Astrocyte of the cerebellum (primary cell): ENCODE measurements at places on chromosomes 16 and 17.

DNA sequence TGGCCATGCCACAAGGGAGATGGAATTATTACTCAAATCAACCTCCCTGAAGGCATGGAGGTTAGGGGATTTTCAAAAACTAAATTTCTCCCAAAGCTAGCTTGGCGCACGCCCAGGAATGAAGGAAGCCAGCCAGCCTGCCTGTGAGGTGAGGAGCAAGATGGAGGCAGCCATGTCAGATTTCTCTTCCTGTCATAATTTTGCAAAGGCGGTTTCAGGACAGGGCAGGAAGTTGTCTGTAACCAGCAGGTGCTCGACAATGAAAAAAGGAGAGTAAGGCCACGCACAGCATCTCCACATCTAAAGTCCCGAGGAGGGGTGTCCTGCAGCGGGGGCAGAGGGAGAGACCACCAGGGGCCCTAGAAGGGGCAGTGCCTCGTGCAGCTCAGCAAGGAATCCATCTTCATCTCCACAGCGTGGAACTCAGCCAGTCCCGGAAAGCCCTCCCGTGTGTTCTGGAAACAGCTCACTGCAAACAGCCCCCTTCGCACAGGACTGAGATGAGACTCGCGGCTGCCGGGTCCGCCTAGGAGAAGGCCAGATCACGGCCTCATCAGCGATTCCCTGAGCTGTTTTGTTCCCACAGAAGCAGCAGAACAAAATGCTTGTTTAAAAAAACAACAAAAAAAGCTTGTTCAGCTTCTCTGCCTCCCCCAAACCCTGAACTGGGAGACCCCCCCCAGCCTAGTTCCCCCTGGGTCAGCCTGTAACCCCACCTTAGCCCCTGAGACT is 47.8 kb downstream of the SLC7A5 start:
- no peak for DNase-seq

DNA sequence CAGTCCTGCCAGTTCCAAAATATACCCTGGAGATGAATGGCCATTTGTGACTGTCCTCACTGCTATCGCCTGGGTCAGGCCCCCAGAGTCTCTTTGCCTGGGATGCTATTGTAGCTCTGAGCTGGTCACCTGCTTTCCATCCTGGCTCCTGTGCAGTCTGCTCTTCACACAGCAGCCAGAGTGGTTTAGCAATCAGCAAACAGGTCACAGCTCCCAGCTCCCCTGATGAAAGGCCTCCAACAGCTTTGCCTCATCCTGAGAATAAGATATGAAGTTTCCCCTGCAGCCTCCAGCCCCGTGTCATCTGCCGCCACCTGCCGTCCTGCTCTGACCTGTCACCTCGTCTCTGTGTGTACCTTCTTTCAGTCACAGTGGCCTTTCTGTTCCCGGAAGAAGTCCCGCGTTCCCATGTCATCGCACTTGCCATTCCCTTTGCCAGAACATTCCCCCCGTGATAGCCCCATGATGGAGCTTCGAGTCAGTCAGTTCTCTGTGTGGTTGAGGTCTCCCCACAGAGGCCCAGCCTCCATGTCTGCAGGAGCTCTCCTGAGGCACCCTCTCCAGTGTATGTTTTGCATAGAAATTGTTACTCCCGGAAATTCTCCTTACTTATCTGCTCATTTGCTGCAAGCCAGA is 281.5 kb downstream of the SNX29 start:
- no peak for DNase-seq

DNA sequence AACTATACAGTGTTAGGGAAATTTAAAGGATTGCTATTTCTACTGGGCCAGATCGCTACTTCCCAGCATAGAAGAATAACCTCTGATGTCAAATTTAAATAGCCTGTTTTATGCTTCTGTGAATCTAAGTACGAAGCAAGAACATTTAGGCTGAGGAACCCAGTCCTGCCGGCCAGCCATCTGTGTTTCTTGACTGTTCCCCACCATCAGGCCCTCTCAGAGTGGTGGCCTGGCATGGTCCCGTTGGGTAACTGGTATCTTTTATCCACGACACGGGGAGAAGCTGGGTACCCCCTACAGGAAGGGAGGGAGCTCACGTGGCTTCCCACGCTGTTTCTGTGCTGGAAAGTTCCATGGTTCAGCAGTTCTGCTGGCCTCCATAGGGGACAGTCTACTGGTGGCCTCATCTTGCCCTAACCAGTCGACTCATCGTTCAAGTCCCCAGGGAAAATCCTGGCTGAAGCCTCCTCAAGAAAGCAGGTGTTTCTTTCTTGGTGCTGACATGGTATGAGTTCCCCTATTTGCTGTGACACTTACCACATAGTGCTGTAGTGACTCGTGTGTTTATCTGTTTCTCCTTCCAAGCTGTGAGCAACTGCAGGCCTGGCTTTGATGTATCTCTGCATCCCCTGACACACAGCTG is 201.7 kb upstream of the NLRP1 start:
- DNase-seq, result no peak

DNA sequence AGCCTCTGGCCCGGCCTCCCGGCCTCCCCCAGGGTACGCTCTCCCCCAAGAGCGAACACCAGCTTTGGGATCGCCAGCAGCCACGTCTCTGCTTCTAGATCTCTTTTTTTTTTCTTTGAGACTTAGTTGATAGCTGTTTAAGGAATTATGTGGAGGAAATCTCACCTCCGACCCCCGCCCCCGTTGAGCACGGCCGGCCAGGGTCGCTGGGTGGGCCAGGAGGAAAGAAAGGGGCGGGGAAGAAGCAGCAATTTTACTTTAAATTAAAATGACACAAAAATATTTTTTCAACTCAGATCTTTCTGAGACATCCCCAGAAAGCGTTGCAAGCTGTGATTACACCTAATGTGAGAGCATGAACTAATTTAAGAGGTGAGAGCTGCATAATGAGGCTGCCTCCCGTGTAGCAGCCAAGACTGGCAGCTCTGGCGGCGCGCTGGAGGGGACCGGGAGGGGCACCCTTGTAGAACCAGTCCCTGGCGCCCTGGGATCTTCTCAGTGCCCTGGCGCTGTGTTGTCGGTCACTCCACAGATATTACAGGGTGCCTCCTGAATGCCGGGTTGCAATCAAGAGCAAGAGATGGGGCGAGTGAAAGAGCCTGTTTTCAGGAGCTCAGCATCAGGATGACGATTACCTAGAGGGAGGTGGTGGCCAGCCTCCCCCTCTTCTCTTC is 1.9 kb upstream of the CBLN1 start:
- no peak for DNase-seq

DNA sequence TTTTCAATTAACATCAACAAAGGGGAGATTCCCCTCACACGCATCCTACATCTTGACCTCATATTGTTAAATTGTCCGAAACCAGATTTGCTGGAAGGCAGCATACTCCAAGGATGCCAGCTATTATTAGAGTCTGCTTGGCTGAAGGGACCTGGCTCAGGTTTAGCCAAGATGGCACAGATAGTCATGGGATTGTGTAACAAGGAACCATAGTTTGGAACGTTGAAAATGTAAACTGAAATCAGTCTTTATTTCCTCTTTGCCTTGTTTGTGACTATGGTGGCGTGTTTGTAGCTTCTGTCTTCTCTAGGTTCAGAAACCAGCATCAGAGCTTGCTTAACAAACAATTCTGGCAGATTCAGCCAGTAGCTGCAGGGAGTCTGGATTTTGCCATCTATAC is 5.9 kb downstream of the ARSG start:
- DNase-seq, result no peak

GRCh38 chr16:11088074-11088730 is 143.8 kb downstream of the CLEC16A start:
- DNase-seq, result no peak

DNA sequence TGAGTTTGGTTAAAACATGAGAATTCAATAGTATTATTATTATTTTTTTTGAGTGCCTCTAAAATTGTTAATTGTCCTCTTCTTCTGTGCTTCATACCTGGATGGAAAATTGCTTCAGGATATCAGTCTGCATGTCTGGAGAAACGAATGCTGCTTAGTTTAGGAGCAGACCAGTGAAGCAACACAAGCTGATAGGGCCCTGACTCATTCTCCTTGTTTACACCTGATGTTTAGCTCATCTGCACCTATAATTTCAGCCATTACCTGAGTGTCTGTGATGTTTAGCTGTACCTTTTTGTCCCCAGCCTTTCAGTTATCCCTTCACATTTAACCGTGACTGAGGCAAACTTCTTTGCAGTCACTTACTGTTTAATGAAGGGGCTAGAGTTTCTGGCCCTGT is 14.8 kb downstream of the SNTB2 start:
- DNase-seq, result no peak

DNA sequence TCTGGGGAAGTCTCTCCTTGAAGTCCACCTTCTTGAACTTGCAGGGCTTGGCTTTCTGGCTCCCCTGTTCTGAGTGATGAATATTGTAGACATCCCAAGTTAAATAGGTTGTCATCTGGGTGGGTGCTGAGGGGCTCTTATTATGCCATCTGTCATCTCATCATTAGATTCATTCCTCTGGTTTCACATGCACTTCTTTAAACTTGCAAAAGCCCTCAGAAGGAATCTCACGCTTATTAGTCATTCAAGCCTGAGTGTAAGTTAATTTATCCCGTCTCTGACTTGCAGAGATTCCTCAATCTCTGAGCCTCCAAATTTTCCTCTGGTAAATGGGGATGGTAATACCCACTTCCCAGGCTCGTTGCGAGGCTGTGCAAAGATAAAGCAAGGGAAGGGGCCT is 5.7 kb downstream of the MGAT5B start:
- no peak for DNase-seq

DNA sequence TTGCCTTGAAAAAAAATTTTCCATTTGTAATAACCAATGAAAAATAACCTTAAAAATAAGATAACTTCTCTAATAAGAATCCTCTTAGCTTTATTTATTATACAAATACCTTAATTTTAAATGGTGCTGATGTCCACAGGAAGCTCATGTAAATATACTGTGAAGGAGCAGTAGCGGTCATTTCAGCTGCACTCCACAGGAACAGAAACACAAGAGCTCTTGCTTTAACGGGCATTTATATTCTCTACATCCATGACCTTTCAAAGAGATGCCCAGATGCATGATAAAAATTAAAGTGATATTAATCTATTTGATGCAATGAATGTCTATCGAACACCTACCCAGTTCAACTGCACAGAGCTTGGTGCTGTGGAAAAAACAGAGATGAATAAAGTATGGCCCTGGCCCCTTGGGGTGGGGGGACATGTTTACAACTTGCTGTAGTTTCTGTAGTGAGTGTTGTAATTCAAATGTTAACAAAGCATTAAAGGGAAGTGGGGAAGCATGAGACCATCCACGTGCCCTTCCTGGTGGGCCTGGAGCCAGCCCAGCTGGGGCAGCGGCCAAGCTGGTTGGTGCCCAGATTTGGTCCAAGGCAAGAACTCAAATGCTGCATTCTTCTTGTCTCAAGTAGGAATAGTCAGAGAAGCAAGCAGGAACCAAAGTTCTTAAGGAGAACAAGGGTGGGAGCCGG is 47.9 kb downstream of the IQCK start:
- DNase-seq, result no peak

GRCh38 chr16:49884033-49885015 is 28.4 kb upstream of the ZNF423 start:
- DNase-seq, result no peak

- DNase-seq, result no peak
Measured at GRCh38 chr16:85211271-85211801, 99.1 kb upstream of the CIBAR2 start.

DNA sequence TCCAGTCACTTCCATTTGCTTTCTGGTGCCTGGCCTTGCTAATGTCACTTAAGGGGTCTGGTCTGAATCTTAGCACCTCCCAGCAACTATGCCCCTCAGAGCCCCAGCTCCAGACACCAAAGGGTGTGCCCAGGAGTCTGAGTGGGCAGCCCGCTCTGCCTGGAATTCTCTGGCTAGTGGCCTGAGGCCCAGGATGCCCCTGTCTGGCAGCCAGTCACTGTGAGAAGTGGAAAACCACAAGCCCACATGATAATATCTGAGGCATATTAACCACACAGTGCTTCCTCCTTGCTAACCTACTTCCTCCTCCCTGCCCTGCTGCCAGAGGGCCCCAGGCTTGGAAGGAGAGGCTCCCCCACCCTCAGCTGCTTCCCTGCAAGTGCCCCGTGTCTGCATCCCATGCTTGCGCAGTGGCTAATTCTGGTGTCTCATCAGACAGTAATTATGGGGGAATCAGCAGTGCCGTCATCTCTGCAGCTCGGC is 14.0 kb downstream of the SRCIN1 start:
- DNase-seq, result no peak

DNA sequence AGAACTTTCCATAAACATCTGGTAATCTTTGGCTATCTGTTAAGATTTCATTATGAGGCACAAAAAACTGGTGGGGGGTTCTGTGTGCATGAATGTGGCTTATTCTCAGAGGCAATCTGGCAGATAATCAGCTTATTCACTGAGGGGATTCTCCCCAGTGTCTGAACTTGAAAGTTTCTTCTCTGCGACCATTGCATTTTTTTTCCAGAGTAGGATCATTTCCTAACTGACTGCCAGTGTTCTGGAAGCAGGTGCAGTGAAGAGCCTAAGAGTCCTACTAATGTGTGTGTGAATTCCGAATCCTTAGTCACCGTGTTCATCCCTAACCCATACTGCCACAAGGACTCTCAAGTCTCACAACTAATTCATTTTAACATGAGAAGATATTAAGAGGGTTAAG is 64.9 kb upstream of the LRRC37A3 start:
- DNase-seq, result no peak

GRCh38 chr16:22255335-22255734 is 41.9 kb upstream of the POLR3E start:
- DNase-seq, result no peak

DNA sequence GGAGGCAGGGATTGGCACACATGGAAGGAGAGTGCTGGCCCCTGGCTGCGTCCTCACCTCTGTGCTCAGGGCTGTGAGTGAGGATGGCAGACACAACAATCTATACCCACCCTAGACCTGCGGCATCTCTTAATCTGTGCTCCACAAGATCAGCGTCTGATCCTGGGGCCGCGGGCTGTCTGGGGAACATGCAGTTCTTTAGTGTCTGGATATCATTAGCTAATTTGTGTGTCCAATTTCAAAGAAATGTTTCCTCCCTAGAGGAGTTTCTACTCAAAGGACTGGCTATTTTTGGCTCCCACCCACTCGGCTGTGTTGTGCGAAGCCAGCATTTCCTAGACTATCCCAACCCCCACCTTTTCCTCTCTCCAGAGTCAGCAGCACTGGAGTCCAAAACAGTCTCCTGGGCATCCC is 93.8 kb downstream of the GRIN2A start:
- peak; percentile 46 for DNase-seq

- DNase-seq, result peak; percentile 23
Measured at GRCh38 chr17:44981221-44981968, 13.3 kb upstream of the C1QL1 start.

DNA sequence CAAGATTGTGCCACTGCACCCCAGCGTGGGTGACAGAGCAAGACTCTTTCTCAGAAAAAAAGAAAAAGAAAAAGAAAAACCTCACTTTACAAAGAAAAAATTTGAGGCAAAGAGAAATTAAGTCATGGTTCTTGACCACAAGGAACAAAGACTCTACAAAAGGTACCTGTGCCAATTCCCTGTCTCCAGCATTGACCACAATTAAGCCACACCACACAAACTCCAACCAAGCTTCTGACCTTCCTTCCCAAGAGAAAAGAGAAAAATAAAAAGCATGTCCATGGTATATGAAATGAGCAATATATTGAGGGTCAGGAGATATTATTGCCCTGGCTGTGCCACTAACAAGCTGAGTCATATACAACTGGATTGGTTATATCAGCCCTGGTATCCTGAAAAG is 146.3 kb upstream of the NOG start:
- DNase-seq, result peak; percentile 55
